ENCODE measurements at places on chromosomes 11 and 22. TPM values are rescaled to one million over a fixed set of nuclear protein-coding genes. Genes with fewer than 3 reads are reported as not detected.

Gene HBD
- not detected for total RNA-seq

Gene TMEM151A
- not detected for total RNA-seq

Gene MIOX
- total RNA-seq = 0.17 TPM

Gene PRR33
- total RNA-seq = 0.11 TPM

Gene ACR
- not detected for total RNA-seq

Gene CSF2RB
- total RNA-seq = 0.04 TPM

Gene MS4A12
- not detected for total RNA-seq

Gene OR5AK2
- total RNA-seq = not detected

Gene CSNK2A3
- 2.7 TPM for total RNA-seq

Gene APOA4
- total RNA-seq = not detected

Gene EXPH5
- 0.95 TPM for total RNA-seq

Gene GNG3
- not detected for total RNA-seq

Gene FGF4
- not detected for total RNA-seq

Gene SYT8
- total RNA-seq = not detected

Gene SIPA1
- total RNA-seq = 141 TPM

Gene NAT10
- total RNA-seq = 154 TPM

Gene TNNI2
- 0.55 TPM for total RNA-seq

Gene XKR3
- total RNA-seq = not detected

Gene SYT7
- total RNA-seq = 0.15 TPM
